Thoracic aorta (tissue), 2 donors: ENCODE measurements at places on chromosomes 6 and 20. TPM values are rescaled to one million over a fixed set of nuclear protein-coding genes. Genes with fewer than 3 reads are reported as not detected.

DNA sequence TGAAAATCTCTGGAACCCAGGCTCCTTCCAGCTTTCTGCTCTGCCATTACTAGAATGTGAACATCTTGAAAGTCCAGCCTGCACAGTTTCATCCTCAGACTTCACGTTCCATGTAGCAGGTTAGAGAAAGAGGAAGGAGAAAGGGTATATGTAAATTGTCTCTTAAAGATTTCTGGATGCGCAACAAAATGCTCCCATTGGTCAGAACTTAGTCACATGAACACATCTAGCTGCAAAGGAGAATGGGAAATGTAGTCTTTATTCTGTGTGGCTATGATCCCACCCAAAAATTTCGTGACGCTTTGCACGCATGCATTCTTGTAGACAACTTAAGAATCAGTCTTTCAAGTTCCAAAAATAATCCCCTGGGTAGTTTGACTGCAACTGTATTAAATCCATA is 46.4 kb upstream of the CHD6 start:
- H3K27me3 ChIP-seq: no peaks in the 10 kb centered on the region
- no peaks in the 10 kb centered on the region for H3K4me1 ChIP-seq
- no peak overlapping the region for H3K4me3 ChIP-seq
- no peak for DNase-seq
- H3K27ac ChIP-seq: no peak overlapping the region

DNA sequence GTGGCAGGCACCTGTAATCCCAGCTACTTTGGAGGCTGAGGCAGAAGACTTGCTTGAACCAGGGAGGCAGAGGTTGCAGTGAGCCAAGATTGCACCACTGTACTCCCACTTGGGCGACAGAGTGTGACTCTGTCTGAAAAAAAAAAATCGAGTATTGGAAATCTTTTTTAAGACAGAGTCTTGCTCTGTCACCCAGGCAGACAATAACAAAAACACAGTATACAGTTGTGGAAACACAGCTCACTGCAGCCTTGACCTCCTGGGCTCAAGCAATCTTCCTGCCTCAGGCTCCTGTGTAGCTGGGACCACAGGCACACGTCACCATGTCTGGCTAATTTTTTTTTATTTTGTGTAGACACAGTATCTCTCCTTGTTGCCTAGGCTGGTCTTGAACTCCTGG is 15.0 kb downstream of the NANP start:
- H3K4me3 ChIP-seq: no peak overlapping the region
- no peak overlapping the region for H3K27ac ChIP-seq
- no peaks in the 10 kb centered on the region for H3K4me1 ChIP-seq
- H3K36me3 ChIP-seq: no peaks in the 10 kb centered on the region
- no peak for DNase-seq

- no peaks in the 10 kb centered on the region for H3K27me3 ChIP-seq
- H3K27ac ChIP-seq: peak overlapping the region; percentile 14
- H3K4me3 ChIP-seq: peak overlapping the region; percentile 94
- no peak for DNase-seq
- H3K4me1 ChIP-seq: peaks cover 74% of the 10 kb centered on the region
- H3K36me3 ChIP-seq: no peaks in the 10 kb centered on the region
Observed at GRCh38 chr6:46486181-46486580, 5.1 kb downstream of the RCAN2 start.

GRCh38 chr6:134177753-134178160 is 125.3 kb upstream of the SLC2A12 start:
- H3K27me3 ChIP-seq: no peaks in the 10 kb centered on the region
- H3K36me3 ChIP-seq: peaks cover 2% of the 10 kb centered on the region
- peak overlapping the region; percentile 90 for H3K4me3 ChIP-seq

GRCh38 chr6:37549154-37549553 is 49.5 kb upstream of the CCDC167 start:
- no peaks in the 10 kb centered on the region for H3K27me3 ChIP-seq
- H3K4me1 ChIP-seq: peaks cover 23% of the 10 kb centered on the region
- no peak overlapping the region for H3K27ac ChIP-seq
- DNase-seq: no peak
- no peaks in the 10 kb centered on the region for H3K36me3 ChIP-seq

Gene SNAI1
- 19.1 TPM for total RNA-seq

Gene TMEM244
- total RNA-seq: not detected

Gene TFAP2D
- total RNA-seq: not detected

Gene LHFPL5
- total RNA-seq: not detected

Gene PSMF1
- total RNA-seq: 86.7 TPM
